ENCODE measurements at places on chromosomes 16 and 17.
A peak's percentile ranks its signal among the peaks of the same experiment; 100 is the strongest.

DNA sequence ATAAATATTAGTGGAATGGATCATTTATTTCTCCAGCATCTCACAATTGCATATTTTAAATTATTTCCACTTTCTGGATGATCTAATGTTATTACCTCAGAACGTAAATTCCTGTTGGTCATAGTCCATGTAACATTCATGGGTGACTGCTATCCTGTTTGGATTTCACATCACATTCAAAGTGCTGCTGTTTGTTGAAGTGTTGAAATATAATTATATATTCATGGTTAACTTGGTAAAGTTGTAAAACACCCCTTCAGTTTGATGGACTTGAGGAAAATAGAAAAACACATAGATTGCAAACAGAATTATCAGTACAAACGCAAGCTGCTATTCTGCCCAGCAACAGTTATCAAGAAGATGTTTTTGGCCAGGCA is 59.6 kb downstream of the TANGO6 start:
- DNase-seq = no peak

DNA sequence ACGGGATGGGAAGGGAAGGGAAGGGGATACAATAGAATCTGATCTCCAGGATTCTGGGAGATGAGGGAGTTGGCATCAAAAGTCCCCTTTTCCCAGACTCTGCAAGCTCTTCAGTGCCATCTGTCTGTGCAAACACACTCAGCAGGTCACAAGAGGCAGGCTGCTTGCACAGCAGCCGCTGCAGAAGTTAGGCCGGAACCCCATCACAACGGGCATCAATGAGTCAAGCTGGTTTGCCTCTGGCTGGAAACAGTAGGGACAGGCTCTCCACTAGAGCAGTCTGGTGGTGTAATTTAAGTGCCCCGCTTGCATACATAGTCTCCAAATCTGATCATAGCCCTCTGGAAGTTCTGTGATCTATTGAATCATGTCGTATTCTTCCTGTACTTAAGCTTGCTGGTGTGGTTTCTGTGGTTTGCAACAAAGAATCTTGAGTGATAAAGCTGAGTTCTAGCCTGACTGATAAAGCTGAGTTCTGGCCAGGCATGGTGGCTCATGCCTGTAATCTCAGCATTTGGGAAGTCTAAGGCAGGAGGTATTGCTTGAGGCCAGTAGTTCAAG is 33.7 kb upstream of the KDM8 start:
- DNase-seq = peak; percentile 78

DNA sequence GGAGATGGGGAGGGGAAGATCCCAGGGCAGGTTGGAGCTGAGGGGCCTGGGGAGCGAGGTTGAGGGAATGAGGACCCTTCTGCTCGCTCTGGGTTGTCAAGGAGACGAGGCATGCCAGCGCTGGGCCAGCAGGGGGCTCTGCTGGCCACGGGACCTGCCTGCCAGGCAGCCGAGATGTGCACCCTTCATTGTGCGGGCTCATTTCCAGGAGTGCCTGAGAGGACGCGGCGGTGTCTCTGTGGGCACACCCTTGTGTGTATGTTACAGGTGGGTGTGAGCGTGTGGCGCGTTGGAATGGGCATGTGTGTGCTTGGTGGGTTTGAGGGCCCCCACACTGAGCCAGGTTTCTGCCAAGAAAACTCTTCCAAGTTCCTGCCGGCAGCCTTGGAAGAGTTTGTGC is 15.9 kb downstream of the ARHGAP23 start:
- DNase-seq = peak; percentile 49

- peak; percentile 41 for DNase-seq
Observed at GRCh38 chr17:44556166-44556831, 985 bp upstream of the FZD2 start.

- DNase-seq = peak; percentile 55
Observed at GRCh38 chr17:79019632-79020584, 4.1 kb upstream of the C1QTNF1 start.

DNA sequence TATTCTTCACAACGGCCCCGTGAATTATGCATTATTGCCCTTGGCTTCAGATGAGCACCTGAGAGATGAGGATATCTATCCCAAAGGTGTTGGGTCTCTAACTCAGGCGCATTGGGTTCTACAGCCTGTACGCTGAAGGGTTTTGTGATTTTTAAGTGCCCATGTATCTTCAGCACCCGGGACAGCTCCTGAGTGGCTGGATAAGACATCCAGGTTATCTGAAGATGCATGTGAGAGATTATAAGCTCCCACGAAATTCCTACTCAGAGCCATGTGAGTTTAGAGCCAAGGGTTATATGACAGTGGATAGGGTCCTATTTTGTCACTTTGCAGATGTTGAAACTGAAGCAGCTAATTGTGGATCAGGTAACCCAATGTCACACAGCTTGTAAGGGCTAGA is 612.3 kb upstream of the EEF2KMT start:
- no peak for DNase-seq

DNA sequence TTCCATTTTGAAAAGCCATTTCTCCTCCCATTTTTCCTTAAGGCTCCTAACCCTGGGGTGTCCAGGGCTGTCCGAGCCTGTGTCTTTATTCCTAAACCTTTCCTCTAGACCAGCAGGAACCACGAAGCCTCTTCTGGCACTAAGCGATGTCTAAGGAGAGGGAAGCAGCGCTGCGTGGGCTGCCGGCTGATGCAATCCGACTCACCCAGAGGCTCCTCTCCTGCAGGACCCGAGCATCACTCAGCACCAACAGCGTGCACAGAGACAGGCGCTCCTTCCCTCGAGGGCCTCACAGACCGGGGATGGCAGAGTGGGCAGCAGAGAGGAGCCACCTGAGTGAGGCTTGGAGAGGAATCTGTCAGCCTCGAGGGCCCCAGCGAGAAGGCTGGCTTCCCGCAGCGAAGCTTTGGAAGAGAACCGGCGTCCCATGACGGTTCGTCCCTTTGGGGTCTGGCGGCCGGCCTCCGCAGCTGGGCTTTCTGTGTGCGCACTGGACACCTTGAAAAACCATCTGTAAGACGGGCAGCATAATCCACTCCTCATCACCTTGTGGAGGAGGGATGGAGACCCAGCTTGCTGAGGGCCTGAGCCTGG is 174.3 kb downstream of the FOXL1 start:
- DNase-seq = no peak

DNA sequence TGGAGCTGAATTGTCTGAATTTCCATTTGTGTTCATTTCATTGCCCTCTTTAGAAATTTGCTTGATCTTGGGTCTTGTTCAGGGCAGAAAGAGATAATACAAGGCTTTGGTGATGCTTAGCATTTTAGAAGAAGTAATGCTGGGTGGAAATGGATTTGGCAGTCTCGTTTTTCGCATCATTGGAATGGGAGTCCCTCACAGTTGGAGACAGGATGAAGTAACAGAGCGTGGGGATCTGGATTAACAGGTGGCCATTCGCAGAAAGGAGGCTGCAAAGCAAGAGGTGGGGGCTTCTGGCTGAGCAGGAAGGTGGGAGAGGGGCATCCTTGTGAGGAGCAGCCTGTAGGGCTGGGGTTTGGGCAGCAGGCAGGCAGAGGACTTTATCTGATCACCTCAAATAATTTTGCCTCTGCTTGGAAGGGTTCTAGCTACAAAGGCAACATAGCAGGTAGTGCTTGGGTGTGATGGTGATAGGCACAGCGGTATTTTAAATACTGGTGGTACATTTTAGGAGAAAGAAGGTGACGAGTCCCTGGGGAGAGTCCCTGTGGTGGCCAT is 17.0 kb downstream of the KSR1 start:
- no peak for DNase-seq

GRCh38 chr17:78133971-78134898 is 3.7 kb downstream of the TMC8 start:
- peak; percentile 90 for DNase-seq

DNA sequence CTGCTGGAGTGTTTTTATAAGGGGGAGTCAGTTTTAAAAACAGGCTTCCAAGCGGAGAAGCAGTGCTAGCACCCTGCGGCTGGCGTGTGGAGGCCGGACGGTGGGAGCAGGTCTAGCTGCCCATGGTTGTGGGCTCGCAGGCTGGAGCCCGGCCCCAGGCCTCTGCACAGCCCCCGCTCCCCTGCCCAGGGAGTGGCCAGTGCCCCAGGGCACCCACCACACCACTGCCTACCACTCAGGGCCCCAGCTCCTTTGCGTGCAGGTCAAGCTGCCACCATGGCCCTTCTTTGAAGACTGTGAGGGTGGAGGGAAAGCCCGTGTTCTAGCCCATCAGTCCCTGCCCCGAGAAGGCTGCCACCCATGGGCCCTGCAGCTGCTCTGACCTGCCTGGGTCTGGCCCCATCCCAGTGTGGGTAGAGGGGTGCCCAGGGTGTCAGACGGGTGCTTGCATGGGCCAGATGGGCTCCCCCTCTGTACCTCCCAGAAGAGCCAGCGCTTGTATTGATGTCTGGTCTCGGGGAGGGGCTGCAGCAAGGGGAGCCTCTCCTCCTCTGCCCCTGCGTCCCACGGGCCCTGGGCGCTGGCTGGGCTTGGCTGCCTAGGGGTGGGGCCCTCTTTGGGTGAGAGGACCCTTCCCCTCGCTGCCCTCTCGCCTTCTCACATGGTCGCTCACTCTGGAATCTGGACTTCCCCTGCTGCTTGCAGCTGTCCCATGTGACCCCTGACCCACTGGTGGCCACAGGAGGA is 1.5 kb upstream of the NUDT16L1 start:
- no peak for DNase-seq

DNA sequence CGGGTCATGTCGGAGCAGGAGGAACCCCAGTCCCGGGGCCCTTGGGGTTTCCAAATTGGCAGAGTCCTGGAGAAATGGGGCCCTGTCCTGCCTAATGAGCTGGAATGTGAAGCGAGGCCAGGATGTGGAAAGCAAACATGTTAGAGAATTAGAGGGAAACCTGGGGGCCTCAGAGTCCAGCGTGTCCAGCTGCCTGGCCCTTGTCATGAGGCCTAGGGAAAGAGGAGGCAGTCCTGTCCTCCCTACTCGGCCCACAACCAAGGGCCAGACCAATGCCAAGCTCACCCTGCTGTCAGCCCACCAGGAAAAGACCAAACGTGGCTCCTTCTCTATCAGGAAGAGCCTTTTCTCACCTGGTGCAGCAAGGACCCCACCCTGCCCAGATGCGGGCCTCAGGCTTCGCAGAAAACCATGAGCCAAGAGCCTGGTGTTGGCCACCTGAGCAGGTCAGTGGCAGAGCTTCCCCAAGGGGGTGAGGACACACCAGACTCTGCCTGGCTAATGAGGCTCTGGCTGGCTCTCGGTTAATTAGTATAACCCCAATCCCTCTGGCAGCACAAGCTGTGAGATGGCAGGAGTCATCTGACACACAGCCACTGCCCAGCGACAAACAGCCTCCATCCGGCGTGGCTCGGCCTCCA is 10.1 kb downstream of the TEKT5 start:
- no peak for DNase-seq

- DNase-seq = no peak
Observed at GRCh38 chr16:85025781-85026653, 1.6 kb upstream of the KIAA0513 start.

DNA sequence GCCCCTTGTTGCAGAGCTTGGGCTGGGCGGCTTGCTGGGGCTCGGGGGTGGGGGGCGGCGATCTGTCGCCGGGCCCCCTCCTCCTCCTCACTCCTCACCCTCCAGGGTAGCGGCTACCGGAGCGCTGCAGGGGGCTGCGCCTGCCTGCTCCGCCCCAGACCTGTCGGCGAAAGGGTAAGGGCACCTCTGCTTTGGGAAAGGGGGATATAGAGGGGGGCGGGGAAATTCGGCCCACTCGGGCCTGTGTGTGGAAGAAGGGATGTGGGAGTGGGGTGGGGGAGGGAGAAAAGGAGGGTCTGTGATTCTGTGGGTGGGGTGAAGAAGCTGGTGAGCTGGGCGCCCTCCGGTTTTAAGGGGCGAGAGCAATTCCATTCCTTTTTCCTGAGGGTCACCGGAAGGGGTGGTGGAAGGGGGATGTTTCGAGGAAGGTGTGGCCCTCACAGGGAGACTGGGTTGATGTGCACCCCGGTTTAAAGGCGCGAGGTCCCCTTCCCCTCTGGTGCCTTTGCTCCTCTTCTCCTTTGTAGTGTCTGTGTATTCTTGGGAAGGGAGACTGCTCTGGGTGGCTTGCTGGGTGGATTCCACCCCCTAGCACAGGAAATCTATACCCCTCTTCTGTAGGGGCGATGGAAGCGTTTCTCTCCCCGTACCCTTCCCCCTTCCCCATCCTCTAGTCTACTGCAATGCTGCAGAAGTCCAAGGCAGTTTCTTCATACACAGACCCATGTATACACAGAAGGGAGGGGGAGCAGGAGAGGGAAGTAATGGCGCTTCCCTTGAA is 878 bp downstream of the TAOK1 start:
- DNase-seq = peak; percentile 22

DNA sequence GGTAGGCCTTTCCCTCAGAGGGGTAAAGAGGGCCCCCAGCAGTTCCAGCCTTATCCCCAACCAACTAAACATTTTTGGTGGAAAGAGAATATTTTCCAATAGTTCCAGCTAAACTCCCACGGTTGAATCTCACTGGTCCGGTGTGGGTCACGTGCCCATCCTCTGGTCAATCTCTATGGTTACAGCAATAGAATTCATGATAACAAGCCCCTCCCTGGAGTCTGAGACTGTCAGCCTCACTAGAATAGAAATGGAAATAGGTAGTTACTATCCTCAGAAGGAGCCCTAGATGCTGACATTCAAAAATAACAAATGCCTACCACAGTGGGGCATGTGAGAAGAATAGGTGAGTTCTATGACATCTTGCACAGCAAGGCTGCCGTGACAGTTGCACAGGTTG is 37.5 kb upstream of the LITAF start:
- DNase-seq = no peak

GRCh38 chr16:11464241-11464640 is 119.0 kb downstream of the RMI2 start:
- DNase-seq = no peak

DNA sequence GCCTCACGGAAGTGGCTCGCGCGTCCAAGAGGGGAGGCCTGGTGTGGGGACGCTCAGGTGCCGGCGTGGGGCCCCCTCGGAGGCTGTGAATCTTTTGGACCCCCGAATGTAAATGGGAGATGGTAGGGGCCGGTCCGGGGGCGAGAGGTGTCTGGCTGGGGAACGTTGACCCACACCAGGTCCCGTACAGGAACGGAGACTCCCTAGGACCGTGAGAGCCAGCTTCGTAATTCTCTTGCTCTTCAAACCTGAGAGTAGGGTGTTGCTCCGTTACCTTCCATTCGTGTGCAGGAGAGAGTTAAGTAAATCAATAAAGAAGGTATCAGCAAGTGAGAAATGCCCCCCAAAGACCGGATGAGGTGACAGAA is 481 bp downstream of the LYRM1 start:
- DNase-seq = no peak

GRCh38 chr17:80705988-80706387 is 161.3 kb downstream of the RPTOR start:
- no peak for DNase-seq

Data from CD4-positive, alpha-beta T cell treated with Interleukin-17A for 1 hour (primary cell).